ENCODE measurements at places on chromosomes 11 and 22.

DNA sequence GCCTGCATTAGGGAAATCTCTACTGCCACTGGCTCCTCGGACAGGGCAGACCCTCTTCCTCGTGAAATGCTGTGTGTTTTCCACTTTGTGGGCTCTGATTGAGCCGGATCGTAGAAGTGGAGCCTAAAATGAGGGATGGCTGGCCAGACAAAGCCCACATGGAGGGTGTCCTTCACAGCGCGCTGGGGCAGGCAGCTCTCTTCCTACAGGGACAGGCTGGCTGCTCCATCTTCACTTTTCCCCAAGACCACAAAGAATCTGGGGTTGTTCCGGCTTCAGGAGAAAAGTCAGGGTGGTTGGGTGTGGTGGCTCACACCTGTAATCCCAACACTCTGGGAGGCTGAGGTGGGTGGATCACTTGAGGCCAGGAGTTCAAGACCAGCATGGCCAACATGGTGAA lies 94.9 kb downstream of the MORC2 start:
- no peak for DNase-seq

DNA sequence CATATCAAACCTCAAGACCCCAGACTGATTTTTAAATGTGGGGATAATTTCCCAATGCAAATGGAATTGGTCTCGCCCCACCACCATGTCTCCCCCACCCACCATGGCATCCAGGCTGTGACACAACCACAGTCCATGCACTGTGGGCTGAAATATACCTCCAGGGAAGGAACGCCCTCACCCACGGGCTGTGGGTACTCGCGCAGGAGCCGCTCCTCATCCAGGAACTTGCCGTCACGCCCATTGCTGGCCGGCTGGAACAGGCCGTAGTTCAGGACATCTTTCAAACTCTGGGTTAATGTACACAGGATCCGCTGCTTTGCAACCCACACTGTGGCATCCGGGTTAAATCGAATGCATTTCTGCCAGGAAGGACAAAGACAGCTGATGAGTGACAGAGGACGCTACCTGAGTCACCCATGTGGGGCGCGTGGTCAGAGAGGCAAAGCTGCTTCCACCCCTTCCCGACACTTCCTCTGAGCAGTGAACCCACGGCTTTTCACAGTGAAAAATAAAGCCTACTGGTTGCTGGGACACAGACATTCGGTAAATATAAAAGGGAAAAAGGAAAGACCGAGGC lies 133.6 kb downstream of the SHANK2 start:
- no peak for DNase-seq

GRCh38 chr11:17350455-17351171 lies 987 bp upstream of the NCR3LG1 start:
- DNase-seq, result no peak

GRCh38 chr11:96237766-96238266 lies 105.2 kb downstream of the MAML2 start:
- DNase-seq, result no peak

DNA sequence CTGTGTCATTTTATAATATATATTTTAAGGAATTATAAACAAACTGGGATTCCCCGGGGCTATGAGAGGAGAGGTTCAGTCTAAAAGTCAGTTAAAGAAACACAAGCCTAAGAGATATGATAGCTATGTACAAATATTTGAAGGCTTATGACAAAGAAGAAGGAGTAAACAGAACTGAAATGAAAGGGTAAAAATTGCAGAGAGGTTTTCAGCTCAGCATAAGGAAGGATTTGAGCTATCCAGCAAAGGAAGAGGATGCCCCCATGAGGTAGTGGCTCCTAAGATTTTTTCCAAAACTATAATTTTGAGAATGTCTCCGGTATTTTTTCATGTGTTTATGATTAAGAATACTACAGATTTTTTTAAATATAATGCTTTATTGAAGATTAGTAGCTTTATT lies 57.9 kb upstream of the ANGPTL5 start:
- no peak for DNase-seq

DNA sequence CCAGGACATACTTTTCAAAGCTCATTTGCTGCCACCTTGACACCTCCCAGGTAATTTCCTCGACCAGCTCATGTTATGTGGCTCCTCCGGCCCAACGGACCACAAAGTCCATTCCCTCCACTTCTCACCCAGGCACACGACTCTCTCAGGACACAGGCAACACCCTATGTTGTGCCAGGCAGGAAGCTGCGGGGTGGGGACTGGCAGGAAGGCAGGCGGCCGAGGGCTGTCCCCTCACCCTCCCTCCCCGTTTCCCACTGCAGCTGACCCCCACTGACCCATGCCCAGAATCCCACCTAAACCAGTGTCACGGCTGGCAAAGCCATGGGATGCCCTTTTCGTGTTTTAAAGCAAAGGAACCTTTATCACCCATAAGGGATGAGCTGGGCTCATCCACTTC lies 20.8 kb downstream of the CELSR1 start:
- no peak for DNase-seq

Measured in fibroblast of skin of left quadriceps (primary cell).